CD8-positive, alpha-beta memory T cell (primary cell): ENCODE measurements at places on chromosomes 5 and 9.

DNA sequence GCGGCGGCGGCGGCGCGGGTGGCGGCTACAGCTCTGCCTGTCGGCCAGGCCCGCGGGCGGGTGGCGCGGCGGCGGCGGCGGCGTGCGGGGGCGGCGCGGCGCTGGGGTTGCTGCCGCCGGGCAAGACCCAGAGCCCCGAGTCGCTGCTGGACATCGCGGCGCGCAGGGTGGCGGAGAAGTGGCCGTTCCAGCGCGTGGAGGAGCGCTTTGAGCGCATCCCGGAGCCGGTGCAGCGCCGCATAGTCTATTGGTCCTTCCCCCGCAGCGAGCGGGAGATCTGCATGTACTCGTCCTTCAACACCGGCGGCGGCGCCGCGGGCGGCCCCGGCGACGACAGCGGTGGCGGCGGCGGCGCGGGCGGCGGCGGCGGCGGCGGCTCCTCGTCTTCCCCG lies 296 bp downstream of the ZSWIM6 start:
- DNase-seq, result no peak

DNA sequence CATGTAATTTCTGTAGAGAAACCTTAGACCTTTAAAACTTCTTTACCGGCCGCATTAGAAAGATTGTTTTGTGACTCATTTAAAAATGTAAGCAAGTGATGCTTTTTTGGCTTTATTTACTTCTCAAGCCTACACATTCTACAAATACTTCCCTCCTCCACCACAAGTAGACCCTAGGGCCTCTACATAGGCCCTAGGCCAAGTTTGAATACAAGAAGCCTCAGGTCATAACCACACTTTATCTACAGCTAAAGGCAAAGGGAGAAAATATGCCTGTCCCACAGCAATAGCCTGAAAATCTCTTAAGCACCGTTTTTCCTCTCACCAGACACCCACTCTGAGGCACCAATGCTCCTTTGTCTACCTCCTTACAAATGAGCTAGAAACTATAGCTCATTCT lies 53.9 kb downstream of the CSNK1A1 start:
- DNase-seq, result no peak

DNA sequence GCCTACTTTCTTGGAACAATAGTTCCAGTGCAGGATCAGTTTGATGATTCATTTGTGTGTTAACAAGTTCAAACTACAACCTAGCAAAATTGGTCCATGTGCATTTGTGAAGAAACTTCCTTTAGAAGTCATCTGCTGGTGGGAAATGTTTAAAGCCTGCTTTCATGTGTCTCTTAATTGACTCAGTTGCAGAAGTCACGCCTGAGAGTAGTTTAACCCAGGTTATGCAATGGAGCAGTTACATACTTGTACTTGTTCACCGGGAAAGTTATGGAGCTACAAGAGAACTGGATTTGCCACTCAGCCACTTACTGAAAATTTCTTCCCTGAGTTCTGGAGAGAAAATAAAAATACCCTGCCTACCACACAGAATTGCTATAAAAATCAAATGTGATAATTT lies 1397.8 kb downstream of the PTPRD start:
- no peak for DNase-seq

GRCh38 chr5:18028036-18028435 lies 393.8 kb downstream of the TAF11L14 start:
- DNase-seq, result no peak

DNA sequence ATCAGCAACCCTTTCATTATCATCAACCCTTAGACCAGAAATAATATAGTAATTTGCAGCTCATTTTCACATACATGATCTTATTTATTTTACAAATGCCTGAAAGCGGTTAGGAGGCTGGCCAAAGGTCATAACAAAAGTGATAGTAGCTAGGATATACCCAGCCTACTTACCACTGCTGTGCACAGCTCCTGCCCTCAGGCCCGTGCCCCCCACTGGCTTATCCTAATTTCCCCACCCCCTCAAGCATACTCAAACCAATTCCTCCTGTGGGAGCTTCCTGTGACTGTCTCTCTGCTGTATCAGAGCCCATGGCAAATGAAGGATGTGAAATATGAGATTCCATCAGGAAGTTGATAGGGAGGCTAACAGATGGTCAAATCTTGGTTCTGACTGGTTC lies 14.8 kb downstream of the FAM219A start:
- DNase-seq, result no peak

- no peak for DNase-seq
Measured at GRCh38 chr5:20266066-20266465, 278.1 kb upstream of the CDH18 start.

GRCh38 chr9:70069704-70070103 lies 26.1 kb downstream of the MAMDC2 start:
- DNase-seq, result no peak

DNA sequence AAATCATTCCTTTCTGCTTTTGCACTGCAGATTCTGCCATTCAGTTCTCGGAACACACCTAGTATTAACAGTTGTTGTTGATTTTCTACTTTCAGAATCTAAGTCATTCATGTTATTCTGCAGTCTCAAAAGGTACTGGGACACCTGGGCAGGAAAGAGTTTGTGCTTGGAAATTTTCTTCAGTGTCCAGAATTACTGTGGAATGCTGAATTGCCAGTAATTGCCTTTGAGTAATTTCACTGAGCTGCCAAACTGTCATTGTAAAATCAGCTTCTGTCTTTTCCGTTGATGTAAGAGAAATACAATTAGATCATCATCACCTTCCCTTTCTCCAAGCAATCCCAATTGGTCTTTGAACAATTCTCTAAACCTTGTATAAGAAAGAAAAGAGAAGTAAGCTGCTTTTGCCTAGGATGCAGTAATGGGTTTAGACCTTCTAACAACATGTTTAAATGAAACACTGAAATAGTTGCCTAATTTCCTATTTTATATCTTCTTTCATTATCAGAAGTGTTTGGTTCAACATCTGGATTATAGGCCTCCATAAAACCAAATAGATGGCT lies 75.7 kb upstream of the TGFBR1 start:
- DNase-seq, result no peak

DNA sequence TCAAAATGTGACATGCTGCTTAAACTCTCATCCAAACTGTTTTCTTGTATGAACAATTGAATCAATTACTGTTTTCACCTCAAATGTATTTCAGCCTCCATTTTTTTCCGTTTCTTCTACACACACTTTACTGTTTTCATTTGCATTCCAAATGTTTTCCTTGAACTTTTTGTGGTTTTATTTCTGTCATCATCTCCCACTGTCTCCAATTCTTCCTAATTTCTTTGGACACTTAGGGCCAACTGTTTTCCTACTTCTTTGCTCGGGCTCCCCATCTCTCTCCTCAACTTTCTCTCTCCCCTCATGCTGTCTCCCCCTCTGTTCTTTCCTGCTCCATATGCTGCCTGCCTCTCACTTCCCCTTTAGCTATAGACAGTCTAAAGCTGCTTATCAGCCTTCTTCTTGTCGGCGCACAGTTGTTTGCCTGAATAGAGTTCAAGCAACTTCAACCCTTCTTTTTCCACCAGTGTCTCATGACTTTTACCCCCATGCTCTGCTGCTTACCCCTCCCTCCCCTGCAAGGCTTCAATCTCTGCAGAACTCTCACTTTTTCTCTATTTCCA lies 443.4 kb downstream of the DTWD2 start:
- no peak for DNase-seq

- DNase-seq, result no peak
Measured at GRCh38 chr5:147534172-147534951, 24.5 kb upstream of the DPYSL3 start.

GRCh38 chr9:132973713-132974112 lies 4.8 kb upstream of the GFI1B start:
- DNase-seq, result no peak

DNA sequence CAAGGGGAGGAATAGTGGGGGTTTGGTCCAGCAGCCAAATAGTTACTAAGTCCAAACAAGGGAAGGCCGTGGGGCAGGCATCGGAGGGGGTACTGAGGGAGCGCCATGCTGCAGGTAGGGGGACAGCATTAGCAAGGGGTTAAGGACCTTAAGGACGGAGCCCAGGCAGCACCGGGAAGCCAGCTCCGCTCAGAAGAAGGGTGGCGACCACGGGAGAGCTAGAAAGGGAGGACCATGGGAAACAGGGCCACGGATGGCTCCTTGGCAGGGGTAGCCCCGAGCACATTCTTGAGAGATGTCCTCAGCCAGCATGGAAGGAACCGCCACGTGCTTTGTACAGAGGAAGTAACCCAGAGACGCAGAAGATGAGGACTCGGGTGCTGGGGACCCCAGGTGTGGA lies 76.2 kb upstream of the STXBP1 start:
- DNase-seq, result no peak

DNA sequence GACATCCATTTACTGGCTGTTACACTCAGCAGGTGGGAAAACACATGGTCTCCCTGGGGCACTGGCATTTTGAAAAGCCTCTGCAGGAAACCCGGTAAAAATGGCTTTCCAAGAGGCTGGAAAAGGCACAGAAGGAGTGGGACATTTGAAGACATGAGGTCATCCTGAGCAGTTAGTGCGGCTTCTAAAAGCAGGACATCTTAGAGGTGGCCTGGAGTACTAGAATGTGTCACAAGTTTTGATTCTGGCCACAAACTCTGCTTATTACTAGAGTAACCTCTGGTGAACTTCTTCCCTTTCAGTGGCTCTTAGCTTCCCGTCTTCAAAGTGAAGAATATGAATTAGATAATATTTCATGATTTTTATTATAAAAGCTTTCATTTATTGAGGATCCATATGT lies 423.0 kb upstream of the BRINP1 start:
- DNase-seq, result no peak

DNA sequence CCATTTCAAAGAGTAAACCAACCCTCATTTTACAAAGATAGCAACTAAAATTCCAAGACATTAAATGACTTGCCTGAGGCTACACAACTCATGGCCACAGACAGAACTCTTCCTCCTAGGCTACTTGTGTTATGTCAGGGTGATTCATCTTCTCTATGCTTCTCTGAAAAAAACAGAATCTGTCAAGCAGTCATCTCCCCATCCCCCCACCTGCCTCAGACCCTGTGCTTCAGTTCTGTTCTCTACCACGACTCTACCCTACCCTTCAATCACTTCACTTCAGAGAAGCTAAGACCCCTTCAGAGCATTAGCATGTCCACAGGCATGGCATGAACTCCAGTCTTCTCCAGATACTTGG lies 277.7 kb upstream of the PTGER4 start:
- no peak for DNase-seq

GRCh38 chr5:168713051-168713450 lies 133.9 kb upstream of the PANK3 start:
- no peak for DNase-seq

GRCh38 chr9:121445986-121446385 lies 53.7 kb downstream of the GGTA1 start:
- no peak for DNase-seq

- no peak for DNase-seq
Measured at GRCh38 chr9:87108661-87109060, 161.4 kb upstream of the GAS1 start.

- DNase-seq, result no peak
Measured at GRCh38 chr9:20244271-20244670, 378.0 kb downstream of the MLLT3 start.

GRCh38 chr9:15374310-15374709 lies 48.4 kb upstream of the SNAPC3 start:
- no peak for DNase-seq

GRCh38 chr9:69211424-69212036 lies 37.5 kb downstream of the TJP2 start:
- DNase-seq, result no peak

GRCh38 chr9:134346151-134346550 lies 19.9 kb downstream of the RXRA start:
- no peak for DNase-seq

GRCh38 chr5:6574537-6575245 lies 58.2 kb downstream of the NSUN2 start:
- DNase-seq, result no peak

- no peak for DNase-seq
Measured at GRCh38 chr5:87048156-87048555, 219.5 kb upstream of the RASA1 start.

- DNase-seq, result no peak
Measured at GRCh38 chr5:151406322-151406947, 41.0 kb upstream of the SLC36A1 start.

- DNase-seq, result peak; percentile 53
Measured at GRCh38 chr5:141992349-141992963, 20.4 kb downstream of the GNPDA1 start.

DNA sequence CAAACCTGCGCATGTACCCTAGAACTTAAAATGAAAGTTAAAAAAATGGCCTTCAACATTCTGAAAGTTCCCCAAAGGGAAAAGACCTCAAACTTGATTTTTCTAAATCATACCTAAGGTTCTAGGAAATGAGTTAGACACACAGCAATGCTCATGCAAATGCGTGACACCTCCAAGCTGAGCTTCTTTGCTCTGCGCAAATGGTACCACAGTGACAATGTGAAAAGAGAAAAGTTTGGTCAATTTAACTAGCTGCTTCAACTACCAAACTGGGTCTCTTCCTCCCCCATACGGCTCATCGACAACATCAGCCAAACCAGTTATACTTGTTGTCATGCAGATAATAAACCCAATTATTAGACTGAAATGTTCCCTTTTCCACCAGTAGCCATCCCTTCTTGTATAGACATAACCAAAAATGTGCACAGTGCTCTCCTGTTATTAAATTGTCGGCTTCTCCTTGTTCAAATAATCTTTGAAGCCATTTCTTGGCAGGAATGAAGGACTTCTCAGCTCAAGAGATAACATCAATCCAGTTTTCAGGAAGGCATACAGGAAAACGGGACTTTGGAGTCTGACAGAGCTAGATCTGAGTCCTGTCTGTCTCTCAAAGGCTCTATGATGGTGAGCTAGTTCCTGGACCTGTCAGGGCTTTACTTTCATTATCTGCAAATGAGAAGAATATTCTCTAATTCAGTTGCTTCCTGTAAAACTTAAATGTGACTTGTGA lies 185.6 kb upstream of the NR3C1 start:
- no peak for DNase-seq

DNA sequence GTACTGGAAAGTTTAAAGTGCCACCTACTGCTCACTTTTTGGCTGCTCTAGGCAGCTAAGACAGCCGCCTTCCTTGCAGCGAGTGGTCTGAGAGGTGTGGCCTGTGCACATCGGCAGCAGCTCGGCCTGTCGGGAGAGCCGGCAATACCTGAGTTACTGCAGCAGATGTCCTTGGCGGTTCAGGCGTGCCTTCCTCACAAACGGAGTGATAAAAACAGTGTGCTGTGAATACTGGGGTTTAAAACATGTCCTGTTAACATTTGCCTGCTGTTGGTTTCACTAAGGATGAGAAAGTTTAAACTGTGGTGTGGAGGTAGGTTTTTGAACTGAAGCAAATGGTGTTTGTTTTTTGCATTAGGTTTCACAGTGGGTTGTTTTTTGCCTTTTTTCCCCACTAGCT lies 12.9 kb downstream of the TRAF2 start:
- DNase-seq, result no peak

- no peak for DNase-seq
Measured at GRCh38 chr9:135295551-135296300, 183.9 kb upstream of the PPP1R26 start.

GRCh38 chr5:136058039-136058971 lies 29.5 kb downstream of the TGFBI start:
- no peak for DNase-seq
